ENCODE measurements at places on chromosomes 4 and X.

GRCh38 chrX:74246524-74246923 is 57.5 kb upstream of the ZCCHC13 start:
- DNase-seq: no peak

DNA sequence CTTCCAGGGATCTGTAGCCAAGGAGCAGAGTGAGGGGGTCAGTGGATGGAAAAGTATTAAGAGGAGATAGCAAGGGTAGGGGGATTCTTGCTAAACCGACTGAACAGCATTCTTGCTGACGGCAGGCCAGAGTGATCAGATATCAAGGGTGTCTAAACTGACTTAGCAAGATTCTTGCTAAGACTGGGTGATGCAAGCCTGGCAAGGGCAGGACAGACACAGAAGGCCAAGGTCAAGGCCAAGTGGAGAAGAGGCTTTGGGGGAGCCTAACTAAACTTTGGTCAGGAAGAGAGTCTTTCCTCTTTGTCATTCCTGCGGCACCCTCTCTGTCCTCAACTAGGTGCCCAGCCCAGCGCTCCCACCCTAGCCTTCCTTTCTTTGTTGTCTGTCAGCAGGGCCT is 799 bp downstream of the XPNPEP2 start:
- no peak for DNase-seq

DNA sequence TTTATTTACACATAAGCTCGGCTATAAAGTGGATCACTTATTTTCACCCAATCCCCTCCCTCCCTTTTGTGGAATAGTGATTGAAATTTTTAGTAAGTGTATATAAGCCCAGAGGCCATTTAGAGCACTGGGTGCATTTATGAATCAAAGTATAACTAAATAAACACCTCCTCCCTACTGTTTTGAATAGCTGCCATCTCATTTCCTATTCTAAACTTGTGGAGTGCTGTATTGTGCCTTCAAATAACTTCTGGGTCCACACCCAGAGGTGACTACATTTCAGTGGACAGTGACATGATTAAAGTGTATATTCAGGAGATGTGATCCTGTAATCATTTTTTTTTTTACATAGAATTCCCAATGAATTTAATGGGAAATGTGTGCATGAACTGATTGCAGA is 104.9 kb downstream of the TEX13C start:
- no peak for DNase-seq

DNA sequence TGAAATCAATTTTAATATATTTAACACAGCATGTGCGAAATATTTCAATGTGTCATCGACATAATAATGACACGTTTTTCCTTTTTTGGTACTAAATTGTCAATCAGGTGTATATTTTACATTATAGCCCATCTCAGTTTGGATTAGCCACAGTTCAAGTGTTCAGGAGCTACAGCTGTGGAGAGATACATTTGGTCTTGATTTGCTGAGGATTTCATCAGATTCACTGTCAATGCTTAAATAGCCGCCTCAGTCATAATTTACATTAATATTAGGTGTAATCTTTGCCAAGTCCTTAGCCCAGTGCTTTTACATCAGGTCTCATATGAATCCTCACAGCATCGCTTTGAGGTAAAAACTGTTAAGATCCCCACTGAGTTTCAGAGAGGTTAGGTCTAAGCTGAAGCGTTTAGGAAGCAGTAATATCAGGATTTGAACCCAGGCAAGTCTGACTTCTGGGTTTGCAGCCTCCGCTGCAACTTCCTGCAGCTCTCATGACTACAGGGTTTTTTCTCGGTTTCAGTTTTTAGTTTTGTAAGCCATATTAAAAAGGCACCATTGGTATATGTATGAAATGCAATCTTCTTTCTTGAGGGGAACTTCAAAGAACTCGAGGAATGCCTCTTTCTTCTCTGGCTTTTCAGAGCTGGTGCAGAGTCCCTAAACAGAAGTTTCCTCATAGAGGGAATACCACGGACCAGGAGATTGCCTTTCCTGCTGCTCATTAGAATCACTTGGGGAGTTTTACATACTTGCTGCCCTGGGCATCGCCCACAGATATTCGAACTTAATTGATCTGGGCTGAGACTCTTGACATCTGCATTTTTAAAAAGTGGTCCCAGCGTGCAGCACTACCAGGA is 6.4 kb downstream of the MTM1 start:
- peak; percentile 22 for DNase-seq

GRCh38 chrX:102604327-102604726 is 5.0 kb downstream of the ARMCX5 start:
- DNase-seq: no peak

DNA sequence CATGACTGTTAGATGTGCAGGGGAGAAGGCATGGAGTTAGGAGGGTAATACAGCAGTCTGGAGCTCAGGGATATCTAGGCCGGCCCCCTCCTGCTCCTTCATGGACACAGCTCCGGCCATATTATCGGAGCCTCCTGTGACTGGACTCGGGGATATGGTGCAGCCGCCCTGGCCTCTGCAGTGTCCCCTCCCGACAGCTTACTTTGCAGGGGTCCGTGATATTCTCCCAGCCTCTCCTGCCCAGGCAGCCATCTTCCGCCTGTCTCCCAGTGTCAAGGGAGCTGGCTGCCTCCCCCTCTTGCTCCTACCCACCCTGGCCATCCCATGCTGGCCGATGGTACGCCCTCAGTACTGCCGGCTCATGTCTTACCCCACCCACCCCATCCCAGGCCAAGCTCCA is 19.9 kb upstream of the RNF4 start:
- DNase-seq: no peak

- DNase-seq: no peak
These were observed 174.9 kb downstream of the ADAMTS3 start for GRCh38 chr4:72394012-72394663.

DNA sequence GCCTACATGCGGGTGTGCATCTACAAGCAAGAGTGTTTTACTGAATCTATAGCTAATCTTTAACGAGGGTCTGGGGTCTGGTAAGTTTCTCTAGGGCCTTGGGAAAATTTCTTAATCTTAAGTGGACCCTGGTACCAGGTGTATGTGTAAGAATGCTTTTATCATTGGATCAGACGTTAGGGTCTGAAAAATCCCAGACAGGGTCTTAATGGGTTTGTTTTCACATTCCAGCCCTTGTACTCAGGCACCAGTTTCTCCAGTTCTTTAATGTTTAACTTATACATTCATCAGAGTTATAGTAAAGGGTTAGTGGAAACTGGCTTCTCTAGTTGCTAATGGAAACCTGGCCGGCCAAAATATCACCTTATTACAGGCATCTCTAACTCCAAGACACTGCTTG is 11.6 kb downstream of the MAGEB16 start:
- DNase-seq: no peak

- DNase-seq: no peak
These were observed 76.7 kb downstream of the AASDH start for GRCh38 chr4:56310401-56311125.

DNA sequence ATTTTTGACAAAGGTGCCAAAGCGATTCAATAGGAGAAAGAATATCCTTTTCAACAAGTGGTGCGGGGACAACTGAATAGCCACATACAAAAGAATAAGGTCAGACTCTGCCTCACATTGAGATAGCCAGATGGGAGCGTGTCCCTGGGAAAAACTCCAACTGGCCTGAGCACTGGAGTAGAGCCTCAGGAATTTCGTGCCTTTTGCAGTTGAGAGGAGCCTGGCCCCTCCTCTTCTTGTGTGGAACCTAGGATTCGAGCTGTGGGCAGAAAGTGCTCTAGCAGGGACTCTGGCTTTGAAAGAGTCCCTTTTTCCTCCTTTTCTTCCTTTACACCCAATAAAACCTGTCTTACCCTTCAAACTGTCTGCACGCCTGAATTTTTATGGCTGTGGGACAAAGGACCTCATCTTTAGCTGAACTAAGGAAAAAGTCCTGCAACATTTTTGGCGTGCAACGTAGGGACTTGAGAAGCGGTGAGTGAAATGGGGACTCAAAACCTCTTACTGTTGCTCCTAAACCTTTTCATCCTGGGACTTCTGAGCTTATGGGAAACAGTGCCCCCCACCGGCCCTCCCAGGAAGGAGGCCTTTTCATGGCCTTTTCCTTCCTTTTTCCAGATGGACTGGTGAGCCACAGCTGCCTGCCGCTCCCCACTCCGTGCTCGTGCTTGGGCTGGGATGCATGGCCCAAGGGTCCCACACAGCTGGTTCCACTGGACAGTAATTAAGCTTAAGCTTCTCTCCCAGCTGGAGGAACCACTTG is 68.6 kb downstream of the BMP15 start:
- DNase-seq: no peak

DNA sequence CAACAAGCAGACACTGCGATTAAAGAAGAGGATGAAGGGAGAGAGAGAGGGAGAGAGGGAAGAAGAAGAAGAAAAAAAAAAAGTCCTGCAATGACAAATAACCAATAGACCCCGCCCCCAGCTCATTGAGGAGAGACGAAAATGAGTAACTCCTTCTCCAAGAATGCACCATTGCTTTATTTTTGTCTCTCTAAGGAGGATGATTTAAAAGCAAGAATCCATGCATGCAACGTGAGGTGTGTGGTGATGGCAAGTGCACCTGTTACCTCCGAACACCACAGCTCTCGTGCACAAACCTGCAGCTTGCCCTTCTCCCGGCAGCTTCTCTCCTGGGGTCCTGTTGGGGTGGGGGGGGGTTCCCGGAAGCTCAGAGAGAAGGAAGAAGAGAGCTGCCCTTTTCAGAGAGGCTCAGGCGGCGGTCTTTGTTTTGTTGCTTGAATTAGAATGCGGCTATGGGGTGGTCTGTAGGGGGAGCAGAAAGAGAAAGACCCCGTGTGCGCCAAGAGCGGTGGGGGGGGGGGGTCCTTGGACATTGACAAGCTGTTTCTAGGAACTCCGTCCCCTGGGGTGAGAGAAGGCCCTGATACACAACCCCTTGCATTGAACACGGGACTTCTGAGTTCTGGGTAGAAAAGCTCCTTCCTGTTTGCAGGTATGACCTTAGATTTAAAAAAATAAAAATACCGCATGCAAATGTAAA is 100.7 kb downstream of the CRLF2 start:
- no peak for DNase-seq

DNA sequence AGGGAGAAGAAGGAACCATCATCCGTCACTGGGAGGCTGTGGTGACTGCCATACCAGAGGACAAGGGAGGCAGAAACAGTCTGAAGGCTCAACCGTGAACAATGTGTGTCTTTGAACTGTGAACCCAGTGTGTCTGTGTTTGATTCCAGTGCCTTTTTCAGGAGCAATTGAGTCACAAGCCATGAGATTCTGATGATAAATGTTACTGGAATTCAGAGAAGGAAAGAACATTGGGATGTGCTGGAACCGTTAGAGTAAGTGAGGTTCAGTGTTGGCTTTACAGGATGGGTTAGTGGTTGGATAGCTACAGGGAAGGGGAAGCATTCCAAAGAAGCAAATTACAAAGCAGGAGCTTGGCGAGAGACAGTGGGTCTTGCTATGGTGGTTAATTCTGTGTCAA is 464.4 kb downstream of the TRIML1 start:
- DNase-seq: no peak

GRCh38 chr4:158710814-158711213 is 12.4 kb downstream of the PPID start:
- no peak for DNase-seq

GRCh38 chrX:41419082-41419481 is 28.1 kb upstream of the NYX start:
- no peak for DNase-seq

- DNase-seq: peak; percentile 3
These were observed 85.9 kb downstream of the MAOA start for GRCh38 chrX:43741843-43742573.

DNA sequence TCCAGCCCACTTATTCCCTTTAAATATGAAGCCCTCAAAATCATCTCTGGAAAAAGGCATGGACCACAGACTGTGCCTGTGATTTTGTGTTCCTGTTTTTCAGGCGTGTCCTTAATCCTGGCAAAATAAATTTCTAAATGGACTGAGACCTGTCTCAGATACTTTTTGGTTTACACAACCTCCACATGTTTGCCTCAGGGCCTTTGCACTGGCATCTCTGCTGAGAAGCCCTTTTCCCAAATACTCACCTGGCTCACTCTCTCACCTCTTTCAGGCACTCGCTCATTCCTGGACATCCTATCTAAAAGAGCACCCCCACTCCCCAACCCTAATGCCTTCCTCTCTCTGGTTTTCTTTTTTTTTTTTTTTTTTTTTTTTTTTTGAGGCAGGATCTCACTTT is 40.5 kb downstream of the CHRNA9 start:
- DNase-seq: no peak

GRCh38 chrX:9676738-9677097 is 88.9 kb downstream of the GPR143 start:
- DNase-seq: no peak

DNA sequence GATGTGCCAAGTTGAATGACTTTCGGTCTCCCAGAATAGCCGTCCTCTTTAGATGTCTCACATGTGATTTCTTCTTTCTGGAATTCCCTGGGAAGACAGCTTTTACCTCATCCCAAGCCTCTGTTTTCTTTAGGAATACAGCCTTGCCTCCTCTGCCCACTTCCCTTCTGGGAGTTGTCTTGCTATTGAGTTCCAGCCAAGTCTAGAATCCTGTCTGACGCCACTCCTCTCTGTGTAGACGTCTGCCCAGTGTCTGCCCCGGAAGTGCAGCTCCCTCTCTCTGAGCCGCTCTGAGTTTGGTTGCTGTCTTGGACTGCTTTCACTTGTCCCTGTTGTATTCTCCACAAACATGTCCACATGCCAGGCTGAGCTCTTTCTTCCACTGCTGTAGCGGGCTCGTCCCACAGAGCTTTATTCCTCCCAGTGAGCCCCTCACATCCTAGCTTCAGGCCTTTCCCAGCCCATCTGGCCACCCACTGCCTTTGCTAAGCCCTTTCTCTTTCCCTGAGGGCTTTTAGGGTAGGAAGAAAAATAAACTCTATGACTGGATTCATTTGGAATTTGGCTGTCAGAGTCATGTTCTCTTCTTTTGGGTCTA is 9.0 kb upstream of the IGFBP7 start:
- no peak for DNase-seq

DNA sequence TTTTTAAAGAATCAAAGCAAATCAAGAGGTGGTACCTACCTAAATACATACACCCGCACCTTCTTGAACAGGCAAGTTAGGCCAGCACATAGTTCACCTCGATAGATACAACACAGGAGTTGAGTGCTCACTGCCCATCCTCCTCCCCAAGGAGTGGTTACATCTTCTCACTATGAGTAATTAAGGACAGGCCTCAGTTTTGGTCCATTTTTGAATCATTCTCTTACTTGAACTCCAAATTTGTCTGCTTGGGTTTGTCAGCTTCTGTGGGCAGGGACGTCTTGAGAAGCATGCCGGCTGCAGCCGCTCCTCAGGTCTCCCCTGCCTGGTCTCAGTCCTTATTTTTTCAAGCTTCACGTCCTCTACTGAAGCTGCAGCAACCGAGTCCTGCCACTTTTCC is 190.6 kb upstream of the RBPJ start:
- no peak for DNase-seq

GRCh38 chrX:110192516-110192915 is 125.4 kb downstream of the AMMECR1 start:
- DNase-seq: no peak

DNA sequence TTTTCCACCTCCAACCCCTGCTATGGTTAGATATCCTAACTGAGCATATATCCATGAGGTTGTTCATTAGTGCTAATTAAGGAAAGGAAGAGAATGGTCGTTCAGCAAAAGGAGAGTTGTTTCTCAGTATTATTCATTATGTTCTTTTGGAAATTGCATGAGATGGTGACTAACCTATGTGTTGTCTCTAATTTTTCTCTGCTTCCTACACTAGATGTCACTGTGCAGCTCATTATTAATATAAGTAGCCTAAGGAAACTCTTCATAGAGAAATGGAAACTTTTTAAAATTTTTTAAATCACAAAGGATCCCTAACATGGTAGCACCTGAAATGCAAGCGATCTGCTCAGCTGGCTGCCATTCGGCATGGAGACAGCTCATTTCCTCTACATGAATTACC is 67.7 kb upstream of the FAM9A start:
- DNase-seq: no peak
